ENCODE measurements at places on chromosomes 1 and 21.

GRCh38 chr1:101135526-101135925, 101.3 kb upstream of the S1PR1 start:
- no peak for DNase-seq

DNA sequence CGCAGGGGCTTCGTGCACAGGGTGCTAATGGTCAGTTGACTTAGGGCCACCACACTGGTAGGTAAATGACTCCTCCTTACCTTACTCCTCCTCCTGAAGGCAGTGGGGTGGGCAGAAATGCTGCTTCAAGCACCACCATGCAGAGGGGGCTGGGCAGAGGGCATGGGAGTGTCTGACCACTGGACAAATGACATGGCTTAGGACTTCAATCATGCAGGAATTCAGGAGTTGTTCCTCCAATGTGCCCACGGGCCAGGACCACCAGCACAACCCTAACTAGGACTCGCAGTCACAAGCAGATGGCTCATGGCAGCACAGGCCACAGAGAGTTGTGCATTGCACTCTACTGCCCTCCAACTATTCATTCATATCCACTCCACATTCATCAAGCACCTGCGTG, 65.7 kb downstream of the KCND3 start:
- no peak for DNase-seq

- peak; percentile 86 for DNase-seq
Measured at GRCh38 chr1:43348809-43349593, 9.8 kb upstream of the CDC20 start.

DNA sequence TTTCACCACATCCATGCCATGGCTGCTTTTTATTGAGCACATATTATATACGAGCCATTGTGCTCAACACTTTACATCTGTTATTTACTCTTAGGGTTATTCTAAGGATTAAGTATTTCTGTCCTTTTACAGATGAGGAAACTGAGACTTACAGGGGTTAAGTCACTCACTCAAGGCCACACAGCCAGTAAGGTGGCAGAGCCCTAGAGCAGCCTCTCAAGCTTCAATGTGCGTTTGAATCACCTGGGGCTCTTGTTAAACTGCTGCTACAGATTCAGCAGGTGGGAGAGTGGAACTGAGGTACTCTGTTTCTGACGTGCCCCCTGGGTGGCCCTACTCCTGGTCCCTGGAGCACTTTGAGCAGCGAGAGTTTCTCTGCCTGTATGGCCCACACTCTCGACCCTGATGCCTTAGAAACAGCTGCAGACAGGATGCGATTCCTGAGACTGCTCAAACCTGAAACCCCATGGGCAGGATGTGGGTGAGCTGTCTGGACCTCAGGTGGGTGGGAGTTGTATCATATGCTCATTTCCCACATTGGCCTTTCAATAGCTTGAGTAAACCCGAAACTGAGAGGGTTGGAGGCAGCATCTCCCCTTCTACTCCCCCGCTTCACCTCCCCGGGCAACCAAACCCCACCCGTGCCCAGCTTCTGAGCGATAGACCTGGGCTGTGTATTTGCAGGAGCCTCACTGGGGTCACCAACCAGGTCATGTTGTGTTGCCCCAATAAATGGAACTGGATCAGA, 59.3 kb downstream of the MAN1C1 start:
- DNase-seq = no peak

DNA sequence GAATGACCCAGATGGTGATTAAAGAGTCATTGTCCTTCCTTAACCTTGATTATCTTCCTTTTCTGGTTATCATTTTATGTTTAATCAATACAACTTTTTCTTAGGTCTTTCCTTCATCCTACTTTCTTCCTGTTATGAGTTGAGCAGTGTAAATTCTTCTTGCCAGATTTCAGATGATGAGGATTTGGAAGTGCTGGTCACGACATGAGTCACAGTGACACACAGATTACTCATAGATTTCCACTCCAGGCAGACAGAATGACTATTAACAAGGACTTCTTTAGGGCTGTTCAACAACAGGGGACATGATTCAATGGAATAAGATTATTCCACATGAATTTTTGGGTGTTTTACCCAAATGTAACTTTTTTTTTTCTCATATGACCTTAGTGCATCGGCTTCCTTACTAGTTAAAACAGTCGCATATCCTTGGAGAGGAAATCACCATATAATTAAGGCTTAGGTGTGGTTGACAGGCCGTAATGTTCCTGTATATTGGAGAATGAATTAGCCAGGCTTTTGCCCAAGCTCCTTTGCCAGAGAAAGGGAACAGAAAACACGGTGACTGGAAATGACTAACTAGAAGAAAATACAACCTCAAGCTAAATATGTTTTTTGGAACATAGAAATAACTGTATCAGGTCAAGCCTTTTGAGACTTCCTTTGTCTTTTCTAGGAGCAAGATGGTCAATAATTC, 44.2 kb downstream of the PRRX1 start:
- no peak for DNase-seq

- no peak for DNase-seq
Measured at GRCh38 chr1:234863551-234863971, 253.6 kb upstream of the IRF2BP2 start.

DNA sequence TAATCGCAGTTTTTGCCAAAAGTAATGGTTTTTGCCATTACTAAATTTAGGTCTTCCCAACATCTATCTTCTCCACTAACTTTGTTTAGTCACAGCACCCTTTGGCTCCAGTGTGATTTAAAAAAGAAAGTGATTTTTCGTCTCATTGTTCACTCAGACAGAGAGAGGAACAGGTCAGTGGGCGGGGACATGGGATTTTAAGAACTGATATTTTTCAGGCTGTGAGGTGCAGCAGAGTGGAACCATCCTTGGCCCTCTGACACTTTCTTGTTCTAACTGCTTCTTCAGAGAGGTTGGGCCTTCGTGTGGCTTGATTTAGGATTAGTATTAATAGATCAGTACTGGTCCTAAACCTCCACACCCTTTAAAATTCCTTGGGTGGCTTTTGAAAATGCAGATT, 38.8 kb downstream of the CASQ2 start:
- no peak for DNase-seq

DNA sequence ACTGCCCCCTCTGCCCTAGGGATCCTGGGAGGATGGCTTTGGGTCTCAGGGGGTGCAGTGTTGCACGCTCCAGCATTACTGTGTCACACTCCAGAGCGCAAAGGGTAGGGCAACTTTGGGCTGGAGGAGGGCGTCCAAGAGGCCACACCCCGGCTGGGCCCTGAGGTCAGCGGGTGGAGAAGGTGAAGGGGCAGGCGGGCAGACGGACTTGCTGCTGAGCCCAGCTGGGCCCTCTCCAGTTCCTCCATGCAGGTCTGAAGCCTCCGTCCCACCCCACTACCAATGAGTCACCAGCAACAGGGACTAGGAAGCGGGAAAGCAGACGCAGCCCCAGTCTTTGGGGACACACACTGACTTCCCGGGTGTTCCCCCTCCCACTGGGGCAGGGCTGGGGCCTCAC, 116.0 kb downstream of the CASZ1 start:
- DNase-seq = no peak

DNA sequence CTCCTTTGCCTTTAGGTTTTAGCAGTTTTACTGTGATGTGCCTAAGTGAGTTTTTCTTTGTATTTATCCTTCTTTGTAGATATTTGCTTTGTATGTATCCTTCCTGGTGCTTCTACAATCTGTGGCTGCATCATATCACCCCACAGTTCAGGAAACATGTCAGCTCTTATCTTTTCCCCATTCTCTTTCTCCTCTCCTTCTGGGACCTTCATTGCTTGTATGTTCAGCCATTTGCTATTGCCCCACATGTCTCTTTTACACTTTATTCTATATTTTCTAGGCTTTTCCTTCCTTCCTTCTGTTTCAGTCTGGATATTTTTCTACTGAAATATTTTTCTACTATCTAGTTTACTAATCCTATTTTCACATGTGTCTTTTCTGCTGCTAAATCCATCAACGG, 14.9 kb downstream of the KNCN start:
- no peak for DNase-seq

DNA sequence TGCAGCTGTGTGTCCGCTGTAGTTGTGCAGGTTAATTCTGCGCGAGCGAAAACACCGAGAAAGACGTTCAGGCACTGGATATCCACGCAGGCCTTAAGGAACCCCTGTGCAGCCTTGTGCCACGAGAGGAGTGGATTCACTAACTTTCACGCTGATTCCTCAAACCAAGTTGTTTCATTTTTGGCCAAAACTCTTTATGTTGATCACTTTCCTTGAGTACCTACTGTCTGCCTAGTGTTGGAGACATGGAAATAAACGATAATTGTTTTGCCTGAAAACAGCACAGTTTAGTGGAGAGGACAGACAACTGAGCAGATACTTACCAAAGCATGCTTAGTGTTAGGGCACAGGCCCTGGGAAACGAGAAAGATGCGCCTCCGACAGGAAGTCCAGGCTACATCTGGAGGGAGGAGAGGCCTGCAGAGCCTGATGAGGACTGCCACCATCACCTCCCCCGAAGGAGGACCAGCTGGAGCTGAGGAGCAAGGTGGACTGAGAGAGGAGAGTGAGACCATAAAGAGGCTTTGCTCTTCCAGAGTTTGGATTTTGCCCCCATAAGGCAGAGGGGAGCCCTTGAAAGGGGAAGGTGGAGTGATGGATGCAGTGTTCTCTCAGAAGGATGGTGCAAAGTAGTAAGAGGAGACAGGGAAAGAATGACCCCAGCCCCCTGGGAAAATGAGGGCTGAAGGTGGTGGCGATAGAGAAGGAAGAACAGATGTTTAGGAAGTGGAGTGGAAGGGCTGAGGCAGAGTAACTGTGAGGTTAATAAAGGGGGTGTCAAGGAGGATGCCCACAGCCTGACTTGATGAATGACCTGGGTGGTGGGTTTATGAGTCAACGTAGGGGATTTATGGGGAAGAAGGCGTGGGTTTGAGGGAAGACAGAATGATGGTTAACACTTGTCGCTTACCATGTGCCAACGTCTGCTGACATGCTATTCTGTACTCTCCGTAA, 956 bp upstream of the SCAF4 start:
- no peak for DNase-seq

DNA sequence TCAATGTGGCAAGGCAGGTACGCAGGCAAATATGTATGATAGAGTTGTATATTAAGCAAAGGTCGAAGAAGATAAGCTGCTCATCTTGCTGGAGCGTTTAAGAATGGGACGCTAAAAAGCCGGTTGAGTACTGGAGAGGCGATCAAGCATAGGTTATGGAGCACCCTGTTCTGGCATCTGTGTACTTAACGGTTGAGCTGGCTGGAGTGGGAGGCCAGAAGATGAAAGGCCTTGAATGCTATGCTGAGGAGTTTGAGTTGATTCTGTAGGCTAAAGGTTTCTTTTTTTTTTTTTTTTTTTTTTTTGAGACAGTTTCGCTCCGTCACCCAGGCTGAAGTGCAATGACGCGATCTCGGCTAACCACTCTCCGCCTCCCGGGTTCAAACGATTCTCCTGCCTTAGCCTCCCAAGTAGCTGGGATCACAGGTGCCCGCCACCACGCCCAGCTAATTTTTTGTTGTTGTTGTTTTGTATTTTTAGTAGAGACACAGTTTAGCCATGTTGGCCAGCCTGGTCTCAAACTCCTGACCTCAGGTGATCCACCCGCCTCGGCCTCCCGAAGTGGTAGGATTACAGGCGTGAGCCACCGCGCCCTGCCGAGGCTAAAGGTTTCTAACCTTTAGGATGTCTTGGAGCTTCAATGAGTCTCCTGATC, 850 bp upstream of the KHDC4 start:
- DNase-seq = no peak

DNA sequence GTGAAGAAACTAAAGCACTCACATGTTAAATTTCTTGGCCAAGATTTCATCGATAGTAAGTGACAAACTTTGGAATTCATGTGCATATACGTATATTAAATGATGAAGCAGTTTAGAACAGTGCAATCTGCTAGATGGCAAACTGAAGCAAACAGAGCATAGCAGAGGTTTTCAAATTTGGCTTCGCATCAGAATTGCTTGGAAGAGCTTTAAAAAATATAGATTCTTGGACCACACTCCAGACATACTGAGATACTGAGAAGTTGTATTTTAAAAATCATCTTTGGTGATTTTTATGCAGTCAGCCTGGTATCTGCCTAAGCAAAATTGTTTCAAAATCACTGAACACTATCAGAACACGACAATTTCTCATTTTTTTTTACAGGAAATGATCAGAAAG, 709.2 kb downstream of the PLA2G4A start:
- no peak for DNase-seq

DNA sequence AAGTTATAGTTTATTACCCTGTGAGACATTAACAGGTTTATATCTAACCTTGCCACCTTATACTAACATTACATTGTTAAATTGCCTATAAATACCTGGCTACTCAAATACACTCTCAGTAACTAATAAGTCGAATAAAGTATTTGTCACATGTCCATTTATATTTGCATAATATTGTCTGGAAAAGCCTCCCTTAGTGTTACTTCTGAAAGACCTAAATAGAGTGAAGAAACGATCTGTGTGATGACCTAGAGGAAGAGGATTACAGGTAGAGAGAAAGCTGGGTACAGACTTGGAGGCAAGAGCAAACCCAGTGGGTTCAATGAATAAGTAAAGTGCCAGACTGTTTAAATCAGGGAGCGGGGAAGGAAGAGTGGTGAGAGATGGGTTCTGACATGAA, 2.7 kb upstream of the CACYBP start:
- DNase-seq = no peak

DNA sequence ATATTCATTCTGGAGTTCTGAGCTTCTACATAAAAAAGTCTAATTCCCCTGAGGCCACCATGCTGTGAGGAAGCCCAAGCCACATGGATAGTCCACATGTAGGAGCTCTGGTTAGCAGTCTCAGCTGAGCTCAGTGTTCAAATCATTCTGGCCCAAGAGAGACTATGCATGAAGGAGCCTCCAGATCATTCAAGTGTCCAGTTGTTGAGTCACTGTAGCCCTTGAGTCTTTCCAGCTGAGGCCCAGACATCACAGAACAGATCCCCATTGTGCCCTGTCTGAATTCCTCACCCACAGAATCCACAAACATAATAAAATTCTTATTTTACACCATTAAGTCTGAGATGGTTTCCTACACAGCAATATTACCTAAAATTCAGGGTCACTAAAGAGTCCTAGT, 107.0 kb upstream of the NGF start:
- DNase-seq = no peak
